Astrocyte (in vitro differentiated cells and primary cell): ENCODE measurements at places on chromosomes 12 and 14. TPM values are rescaled to one million over a fixed set of nuclear protein-coding genes. Genes with fewer than 3 reads are reported as not detected.
A peak's percentile ranks its signal among the peaks of the same experiment; 100 is the strongest.

DNA sequence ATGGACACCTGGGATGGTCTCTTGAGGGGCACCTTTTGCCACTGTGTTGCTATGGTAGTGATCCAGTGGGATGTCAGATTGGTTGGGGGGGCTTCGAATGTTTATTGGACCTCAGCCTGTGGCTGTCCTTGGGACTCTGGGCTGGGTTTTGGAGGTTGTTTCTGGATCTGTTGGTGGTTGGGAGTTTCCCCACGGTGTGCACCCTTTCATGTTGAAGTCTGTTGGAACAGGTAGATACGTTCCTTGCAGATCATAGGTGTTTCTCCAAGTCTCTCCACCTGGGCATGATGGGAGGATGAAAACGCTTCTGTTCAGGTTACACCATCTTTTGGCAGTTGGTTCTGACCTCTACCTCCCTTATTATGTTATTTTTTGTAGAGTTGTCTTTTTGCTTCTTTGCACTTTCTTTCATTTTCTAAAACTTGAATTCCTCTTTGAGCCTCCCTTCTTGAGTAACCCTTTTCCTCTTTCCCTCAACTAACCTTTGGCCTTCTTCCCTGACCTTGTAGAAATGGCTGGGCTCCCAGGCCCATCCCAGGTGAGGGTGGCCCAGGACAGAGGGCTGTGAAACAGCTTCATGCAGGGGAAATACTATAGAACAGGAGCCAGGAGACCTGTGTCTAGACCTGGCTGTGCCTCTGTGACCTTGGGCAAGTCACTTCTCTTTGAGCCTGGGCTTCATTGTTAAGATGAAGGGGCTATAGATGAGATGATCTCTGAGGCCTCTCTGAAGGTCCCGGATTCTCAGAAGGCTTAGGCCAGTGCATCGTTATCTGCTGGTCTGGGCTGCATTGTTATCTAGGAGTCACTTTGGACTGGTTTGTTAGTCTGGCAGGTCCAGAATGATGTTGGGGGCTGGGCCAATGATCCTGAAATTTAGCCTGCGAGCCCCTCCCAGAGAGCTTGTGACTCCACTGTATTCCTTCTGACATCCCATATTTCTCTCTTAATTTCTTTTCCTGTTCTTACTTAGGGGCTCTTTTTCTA is 2.0 kb downstream of the ATN1 start:
- peaks cover 51% of the 10 kb centered on the region for H3K4me1 ChIP-seq
- H3K27me3 ChIP-seq: no peaks in the 10 kb centered on the region
- no peak overlapping the region for H3K27ac ChIP-seq
- H3K36me3 ChIP-seq: peaks cover 7% of the 10 kb centered on the region
- peak overlapping the region; percentile 85 for H3K4me3 ChIP-seq

Gene PLEKHG7
- 0.14 and 0.68 TPM in 2 replicates for total RNA-seq

Gene ACRBP
- total RNA-seq: 0.54 and 0.60 TPM in 2 replicates

DNA sequence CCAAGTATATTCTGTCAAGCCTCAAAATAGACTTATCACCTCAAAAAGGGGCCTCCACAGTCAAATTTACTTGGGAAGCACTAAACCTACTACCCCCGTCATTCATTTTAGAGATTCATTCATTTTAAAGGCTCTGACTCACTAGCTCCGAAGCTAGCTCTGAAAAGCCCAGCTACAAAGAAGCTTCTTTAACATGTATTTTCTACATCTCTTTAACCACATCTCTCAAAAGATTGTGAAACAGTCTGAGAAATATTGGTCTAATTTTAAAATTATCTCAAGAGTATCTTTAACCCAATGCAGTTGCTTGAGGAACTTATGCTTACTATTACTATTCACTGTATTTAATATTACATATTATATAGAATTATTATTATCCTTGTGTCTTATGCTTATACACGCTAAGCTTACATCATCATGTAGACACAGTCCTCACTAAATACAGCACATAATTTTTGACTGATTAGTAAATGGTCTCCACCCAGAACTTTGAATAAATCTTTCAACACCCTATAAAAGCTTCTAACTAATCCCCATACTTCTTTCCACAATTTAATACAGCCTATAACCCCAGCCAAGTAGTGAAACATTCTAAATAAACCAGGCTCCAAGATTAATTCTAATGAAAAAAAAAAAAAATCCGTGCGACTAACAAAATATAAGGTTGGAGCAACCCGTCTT is 7.8 kb downstream of the NT5DC3 start:
- DNase-seq: no peak
- H3K4me1 ChIP-seq: peaks cover 7% of the 10 kb centered on the region
- no peaks in the 10 kb centered on the region for H3K36me3 ChIP-seq
- no peaks in the 10 kb centered on the region for H3K27me3 ChIP-seq

- no peaks in the 10 kb centered on the region for H3K36me3 ChIP-seq
- H3K4me3 ChIP-seq: no peak overlapping the region
- no peak for DNase-seq
- H3K27me3 ChIP-seq: no peaks in the 10 kb centered on the region
Observed at GRCh38 chr12:80625901-80626300, 81.5 kb upstream of the MYF6 start.

DNA sequence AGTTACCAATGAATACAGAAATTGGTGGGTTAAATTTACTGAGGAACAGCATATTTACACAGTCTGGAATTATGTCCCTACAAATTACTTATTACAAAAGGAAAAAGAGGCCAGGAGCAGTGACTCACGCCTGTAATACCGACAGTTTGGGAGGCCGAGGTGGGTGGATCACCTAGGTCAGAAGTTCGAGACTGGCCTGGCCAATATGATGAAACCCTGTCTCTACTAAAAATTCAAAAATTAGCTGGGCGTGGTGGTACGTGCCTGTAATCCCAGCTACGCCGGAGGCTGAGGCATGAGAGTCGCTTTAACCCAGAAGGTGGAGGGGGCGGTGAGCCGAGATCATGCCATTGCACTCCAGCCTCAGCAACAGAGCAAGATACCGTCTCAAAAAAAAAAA is 52.6 kb downstream of the HECTD1 start:
- H3K4me3 ChIP-seq: no peak overlapping the region
- no peak overlapping the region for H3K27ac ChIP-seq
- peak; percentile 4 for DNase-seq
- H3K4me1 ChIP-seq: no peaks in the 10 kb centered on the region

DNA sequence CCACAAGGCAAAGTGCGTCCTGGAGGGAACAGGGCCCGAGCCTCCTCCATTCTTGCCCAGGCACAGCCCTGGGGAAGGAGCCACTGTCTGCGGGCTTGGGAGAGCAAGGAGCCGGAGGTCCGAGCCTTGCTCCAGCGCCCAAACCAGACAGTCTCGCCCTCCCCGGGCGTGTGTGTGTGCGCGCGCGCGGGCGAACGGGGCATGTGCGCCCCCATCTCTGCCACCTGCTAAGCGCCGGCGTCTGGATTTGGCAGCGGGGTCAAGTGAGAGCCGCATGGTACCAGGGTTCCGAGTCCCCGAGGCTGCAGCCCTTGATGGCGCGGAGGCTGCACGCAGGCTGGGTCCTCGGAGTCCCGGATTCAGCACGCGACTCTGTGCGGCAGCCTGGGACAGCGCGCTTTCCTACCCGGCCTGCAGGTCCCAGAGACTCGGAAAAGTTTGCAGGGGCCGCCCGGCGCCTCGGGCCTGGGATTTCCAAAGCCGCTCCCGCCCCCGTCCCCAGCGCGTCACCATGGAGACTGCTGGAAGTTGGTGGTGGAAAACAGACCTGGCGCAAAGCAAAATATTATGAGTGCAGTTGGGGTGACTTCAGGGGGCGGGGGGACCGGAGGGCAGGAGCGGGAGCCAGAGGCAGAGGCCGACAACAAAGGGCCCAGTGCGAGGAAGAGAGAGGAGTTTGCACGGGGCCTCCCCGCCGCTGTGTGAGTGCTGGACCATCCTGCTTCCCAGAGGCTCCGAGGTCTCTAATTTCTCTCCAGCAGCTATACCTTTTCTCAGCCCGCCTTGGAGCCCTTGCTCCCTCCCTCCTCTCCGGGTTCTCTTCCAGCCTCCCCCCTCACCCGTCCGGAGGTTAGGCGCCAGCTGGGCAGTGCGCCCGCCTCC is 4.2 kb downstream of the RFX4 start:
- no peak overlapping the region for H3K4me3 ChIP-seq
- H3K27ac ChIP-seq: no peak overlapping the region
- H3K36me3 ChIP-seq: no peaks in the 10 kb centered on the region
- H3K27me3 ChIP-seq: peaks cover 83% of the 10 kb centered on the region
- H3K4me1 ChIP-seq: peaks cover 10% of the 10 kb centered on the region
